ENCODE measurements at places on chromosomes 12 and 14.

DNA sequence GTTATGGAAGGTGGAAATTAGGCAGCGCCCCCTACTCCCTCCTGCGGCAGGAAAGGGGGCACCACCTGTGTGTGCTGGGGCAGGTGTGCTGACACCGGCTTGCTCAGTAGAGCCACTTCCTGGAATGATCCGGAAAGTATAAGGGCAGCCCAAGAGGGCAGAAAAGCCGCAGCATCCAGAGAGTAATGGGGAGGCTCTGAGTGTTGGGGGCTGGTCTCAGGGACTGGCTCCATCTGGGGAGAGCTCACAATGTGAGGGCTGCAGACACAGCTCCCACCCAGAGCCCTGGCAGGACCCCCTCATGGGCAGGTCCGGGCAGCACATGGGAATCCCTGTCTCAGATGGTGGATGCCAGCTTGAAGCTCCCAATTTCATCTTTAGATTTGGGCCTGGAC, 187.6 kb upstream of the C14orf180 start:
- no peak for DNase-seq

- DNase-seq, result no peak
These were observed 38.1 kb upstream of the NT5DC3 start for GRCh38 chr12:103879048-103879692.

DNA sequence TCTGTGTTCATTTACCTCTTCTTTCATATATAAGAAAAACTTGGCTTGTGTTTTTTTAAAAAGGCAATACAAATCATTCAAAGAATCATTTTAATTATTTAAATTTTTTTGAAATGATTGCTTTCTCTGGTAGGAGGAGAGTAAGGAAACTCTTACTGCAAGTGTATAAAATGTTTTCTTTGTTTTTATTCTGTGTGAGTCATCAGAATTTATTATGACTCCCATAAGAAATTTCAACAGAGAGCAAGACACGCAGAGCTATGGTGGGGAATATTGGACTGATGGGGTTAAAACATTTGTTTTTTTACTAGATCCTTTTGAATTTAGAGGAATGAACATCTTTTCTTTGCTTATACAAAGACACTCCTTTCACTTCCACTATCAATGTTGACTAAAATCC, 119.1 kb upstream of the ATXN7L3B start:
- DNase-seq, result no peak

DNA sequence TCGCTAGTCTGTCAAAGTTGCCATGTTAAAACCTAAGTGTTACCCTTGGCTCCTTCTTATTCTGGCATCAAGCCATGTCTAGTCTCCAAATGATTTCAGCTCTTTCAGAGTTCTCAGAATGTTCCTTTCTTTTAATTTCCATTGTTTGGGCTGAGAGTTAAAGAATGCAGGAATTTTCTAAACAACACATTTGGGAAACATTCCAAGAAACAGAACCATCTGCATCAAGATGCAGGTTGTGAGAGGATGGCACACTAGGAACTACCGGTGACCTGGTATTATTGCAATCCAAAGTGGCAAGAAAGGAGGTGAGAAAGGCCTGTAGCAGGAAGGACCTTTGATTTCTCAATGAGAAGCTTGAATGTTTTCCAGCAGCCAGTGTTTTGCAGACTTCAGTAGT, 30.1 kb downstream of the SLC35F4 start:
- DNase-seq, result no peak

GRCh38 chr12:122871851-122872780, 23.8 kb downstream of the VPS37B start:
- peak; percentile 61 for DNase-seq

DNA sequence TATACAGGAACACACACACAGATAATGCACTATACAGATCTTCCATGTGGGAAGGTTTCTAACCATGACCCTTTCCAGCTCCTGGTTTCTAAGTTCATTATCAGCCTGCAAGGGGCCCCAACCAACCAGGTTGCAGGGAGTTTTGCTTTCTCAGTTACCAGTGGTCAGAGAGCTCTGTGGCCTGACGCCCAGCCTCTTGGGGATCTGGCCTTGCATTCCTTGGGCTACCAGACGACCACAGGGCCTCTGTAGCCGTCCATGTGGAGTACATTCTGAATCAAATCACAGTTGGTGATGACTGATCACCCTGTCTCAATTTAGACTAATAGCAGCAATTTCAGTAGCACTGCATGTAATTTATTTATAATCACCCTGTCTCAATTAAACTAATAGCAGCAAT, 47.5 kb downstream of the PAH start:
- DNase-seq, result no peak

GRCh38 chr14:78227248-78228077, 57.3 kb downstream of the NRXN3 start:
- DNase-seq, result peak; percentile 28

- peak; percentile 69 for DNase-seq
These were observed 4.9 kb upstream of the MTA1 start for GRCh38 chr14:105414456-105415371.

Data from kidney (tissue), 22 donors.